ENCODE measurements at places on chromosomes 1 and 21.

DNA sequence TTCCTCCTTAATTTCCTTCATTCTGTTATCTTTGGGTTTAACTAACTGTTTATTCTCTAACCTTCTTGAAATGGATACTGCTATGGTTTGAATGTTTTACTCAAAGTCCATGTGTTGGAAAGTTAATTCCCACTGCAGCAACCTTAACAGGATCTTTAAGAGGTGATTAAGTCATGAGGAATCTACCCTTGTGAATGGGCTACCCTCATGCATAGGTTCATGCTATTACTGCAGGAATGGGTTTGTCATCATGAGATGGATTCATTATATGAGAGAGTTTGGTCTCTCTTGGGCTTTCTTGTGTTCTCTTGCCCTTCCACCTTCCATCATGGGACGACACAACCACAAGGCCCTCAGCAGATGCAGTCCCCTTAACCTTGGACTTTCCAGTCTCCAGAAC, 516.9 kb downstream of the ADGRL2 start:
- H3K27me3 ChIP-seq = no peaks in the 10 kb centered on the region
- DNase-seq = peak; percentile 63

DNA sequence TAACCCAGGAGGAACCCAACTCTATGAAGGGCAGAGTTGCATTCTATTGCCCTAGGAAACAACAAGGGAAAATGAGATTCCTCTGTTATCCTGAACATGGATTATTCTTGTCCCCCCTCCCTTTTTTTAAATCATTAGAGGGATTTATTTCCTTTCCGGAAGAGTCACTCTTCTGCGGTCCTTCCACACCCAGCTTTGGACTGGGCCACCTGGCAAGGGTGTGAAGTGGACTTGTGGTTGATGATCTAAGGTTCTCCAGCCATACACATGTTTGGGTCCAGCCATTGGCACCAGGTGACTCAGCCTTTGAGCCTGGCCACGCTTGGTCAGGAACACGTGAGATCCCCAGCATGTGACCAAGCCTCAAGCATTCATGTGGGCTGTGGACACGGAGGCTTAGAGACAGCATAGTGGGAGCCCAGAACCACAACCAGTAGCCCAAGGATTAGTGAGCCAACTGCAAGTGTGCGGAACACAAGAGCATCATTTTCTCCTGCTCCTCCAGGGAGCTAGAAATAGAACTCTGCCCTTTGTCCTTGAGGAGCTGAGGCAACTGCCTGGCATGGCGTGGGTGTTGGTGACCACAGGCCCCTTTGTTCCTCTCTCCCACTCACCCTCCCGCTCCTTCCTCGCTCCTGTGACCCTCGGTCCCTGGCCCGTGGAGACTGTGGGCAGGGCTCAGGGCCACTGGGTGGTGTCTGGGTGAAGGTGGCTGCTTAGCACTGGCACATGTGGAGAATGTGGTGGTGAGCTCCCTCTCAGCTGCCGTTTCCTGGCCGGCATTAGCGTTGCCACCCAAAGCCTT, 50.1 kb downstream of the NENF start:
- H3K36me3 ChIP-seq = no peaks in the 10 kb centered on the region
- no peak for DNase-seq
- no peak overlapping the region for H3K27ac ChIP-seq
- H3K4me3 ChIP-seq = no peak overlapping the region
- H3K4me1 ChIP-seq = peaks cover 17% of the 10 kb centered on the region
- no peaks in the 10 kb centered on the region for H3K27me3 ChIP-seq

GRCh38 chr1:117662667-117663066, 56.8 kb downstream of the TENT5C start:
- H3K36me3 ChIP-seq = no peaks in the 10 kb centered on the region
- no peak for DNase-seq
- H3K4me1 ChIP-seq = no peaks in the 10 kb centered on the region

- no peak overlapping the region for H3K27ac ChIP-seq
- DNase-seq = no peak
- H3K4me3 ChIP-seq = no peak overlapping the region
Measured at GRCh38 chr1:32474954-32475353, 10.1 kb downstream of the ZBTB8B start.

- no peaks in the 10 kb centered on the region for H3K36me3 ChIP-seq
- no peak overlapping the region for H3K27ac ChIP-seq
- no peak overlapping the region for H3K4me3 ChIP-seq
- DNase-seq = no peak
Measured at GRCh38 chr1:117754061-117754969, 148.5 kb downstream of the TENT5C start.

DNA sequence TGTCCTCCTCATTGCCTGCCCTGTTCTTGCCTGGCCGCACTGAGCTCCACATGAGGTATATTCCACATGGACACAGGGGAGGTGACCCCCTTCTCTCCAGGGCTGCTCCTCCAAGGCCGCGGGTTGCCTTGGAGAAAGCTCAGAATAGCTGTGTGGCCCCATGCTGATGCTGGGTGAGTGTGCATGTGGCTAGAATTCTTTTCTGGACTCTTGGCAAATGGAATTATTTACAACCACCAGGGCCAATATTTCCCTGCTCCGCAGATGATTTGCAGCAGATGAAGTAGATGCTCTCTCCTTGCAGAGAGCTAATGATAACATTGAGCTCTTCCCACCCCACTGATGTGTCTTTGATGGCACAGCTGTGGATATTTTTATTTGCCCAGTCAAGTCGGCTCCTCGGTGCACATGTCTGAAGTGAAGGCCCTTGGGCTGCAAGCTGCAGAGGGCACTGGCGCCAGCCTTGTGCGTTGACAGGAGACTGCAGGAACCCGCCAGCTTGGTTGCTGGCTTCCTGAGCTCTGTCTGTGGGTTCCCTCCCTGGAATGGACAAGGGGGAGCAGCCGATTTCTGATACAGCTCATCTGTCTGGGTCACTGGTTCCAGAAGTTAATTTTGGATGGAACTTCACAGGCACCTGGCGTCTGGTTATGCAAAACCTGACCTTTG, 404.7 kb upstream of the VAMP3 start:
- H3K27ac ChIP-seq = no peak overlapping the region
- H3K4me1 ChIP-seq = no peaks in the 10 kb centered on the region
- H3K36me3 ChIP-seq = no peaks in the 10 kb centered on the region
- H3K27me3 ChIP-seq = no peaks in the 10 kb centered on the region
- H3K4me3 ChIP-seq = no peak overlapping the region
- DNase-seq = no peak

GRCh38 chr1:113021430-113022085, 51.4 kb upstream of the LRIG2 start:
- H3K4me3 ChIP-seq = peak overlapping the region; percentile 18
- no peaks in the 10 kb centered on the region for H3K27me3 ChIP-seq
- H3K36me3 ChIP-seq = no peaks in the 10 kb centered on the region
- H3K4me1 ChIP-seq = peaks cover 15% of the 10 kb centered on the region
- DNase-seq = no peak
- H3K27ac ChIP-seq = peak overlapping the region; percentile 70

DNA sequence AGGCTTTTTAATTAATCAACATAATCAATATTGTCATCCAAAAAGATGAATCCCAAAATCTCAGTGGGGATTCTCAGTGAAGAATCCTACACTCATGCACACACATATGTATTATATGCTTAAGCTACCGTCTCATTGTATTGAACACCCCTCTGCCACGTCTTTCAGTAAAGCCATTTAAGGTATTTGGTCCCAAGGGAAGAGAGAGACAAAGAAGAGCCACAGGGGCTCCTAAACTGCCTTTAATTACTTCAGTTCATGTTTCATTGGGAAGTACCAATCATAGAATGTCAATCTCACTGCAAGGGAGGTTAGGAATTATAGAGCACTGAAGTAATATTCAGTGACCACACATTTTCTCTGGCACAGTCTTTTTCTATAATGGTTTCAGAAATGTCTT, 388.6 kb upstream of the NEGR1 start:
- DNase-seq = no peak
- H3K27ac ChIP-seq = no peak overlapping the region
- no peaks in the 10 kb centered on the region for H3K4me1 ChIP-seq
- no peaks in the 10 kb centered on the region for H3K27me3 ChIP-seq
- H3K4me3 ChIP-seq = no peak overlapping the region
- H3K36me3 ChIP-seq = no peaks in the 10 kb centered on the region

GRCh38 chr1:37719572-37720195, 27.4 kb downstream of the CDCA8 start:
- H3K4me3 ChIP-seq = no peak overlapping the region
- no peak for DNase-seq
- no peaks in the 10 kb centered on the region for H3K36me3 ChIP-seq
- H3K4me1 ChIP-seq = peaks cover 12% of the 10 kb centered on the region
